COLO829 (cell line): ENCODE measurements at places on chromosomes 5 and 9.
A peak's percentile ranks its signal among the peaks of the same experiment; 100 is the strongest.

GRCh38 chr5:157558041-157558595 lies 17.5 kb downstream of the ADAM19 start:
- peak; percentile 26 for DNase-seq

- DNase-seq: peak; percentile 45
Observed at GRCh38 chr9:97593960-97594359, 39.2 kb downstream of the TSTD2 start.

- no peak for DNase-seq
Observed at GRCh38 chr5:123710031-123710430, 198.1 kb downstream of the CSNK1G3 start.

- no peak for DNase-seq
Observed at GRCh38 chr5:180380441-180380840, 27.3 kb upstream of the GFPT2 start.

GRCh38 chr5:180086816-180087399 lies 15.3 kb upstream of the RNF130 start:
- DNase-seq: no peak

DNA sequence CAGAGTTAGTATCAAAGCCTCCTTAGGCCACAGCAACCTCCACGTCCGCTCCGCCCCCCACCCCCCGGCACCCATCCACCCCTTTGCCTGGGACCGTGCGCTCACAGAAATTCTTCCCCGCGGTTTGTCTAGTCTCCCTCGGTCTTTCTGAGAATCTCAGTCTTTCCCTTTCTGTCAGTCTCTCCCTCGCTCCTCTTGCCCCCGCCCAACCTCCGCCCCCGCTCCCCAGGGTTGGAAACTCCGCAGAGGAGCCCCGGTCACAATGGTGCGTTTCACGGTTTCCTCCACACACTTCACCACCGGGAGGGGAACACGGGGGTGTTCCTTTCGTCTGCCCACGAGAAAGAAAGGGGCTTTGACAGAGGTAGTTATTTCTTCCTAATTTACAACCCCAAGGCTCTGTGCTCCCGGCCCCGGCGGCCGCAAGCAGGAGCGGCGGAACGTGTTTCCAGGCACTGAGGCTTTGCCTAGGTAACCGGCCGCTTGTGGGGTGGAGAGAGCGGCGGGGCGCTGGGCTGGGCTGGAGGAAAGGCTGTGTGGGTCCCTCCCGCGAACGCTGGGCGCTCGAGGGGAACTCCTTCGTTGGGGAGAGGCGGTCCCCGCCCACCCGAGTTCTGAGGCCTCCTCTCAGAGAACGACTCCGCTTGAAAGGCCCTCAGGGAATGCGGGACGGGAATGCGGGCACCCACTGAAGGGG lies 2.1 kb downstream of the NR4A3 start:
- DNase-seq: peak; percentile 59

GRCh38 chr5:149837680-149838269 lies 106.8 kb downstream of the PDE6A start:
- no peak for DNase-seq

GRCh38 chr5:139642213-139642612 lies 5.9 kb upstream of the CXXC5 start:
- DNase-seq: no peak

DNA sequence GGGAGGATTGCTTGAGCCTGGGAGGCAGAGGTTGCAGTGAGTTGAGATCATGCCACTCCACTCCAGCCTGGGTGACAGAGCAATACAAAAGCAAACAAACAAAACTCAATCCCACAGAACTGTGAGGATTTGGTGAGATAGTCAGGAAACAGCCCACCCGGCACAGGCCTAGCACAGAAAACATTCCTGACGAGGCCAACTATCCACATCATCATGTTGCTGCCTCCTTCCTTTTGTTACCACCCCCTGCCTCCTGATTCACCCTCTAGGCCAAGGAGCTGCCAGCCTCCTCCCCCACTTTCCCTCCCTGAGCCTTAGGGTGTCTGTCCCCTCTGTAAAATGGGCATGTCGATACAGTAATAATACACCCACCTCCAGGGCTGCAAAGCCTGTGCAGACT lies 39.0 kb downstream of the STK10 start:
- DNase-seq: no peak

DNA sequence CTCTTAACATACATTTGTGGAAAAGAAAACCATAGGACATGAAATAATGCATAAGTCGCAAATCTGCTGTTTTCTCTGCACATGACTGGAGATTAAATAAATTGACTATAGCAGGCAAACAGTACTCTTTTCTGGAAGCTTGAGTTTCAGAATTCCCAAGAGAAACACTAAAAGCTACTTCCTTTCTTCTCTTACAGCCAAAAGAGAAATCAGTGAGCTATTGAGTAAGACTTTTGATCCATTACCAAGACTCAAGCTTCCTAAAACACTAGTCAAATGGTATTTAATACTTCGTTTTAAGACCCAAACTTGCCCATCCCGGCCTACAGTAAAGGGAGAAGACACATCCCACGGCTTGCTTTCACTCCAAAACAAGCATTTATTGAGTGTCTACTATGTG lies 335.8 kb upstream of the PUM3 start:
- DNase-seq: no peak
